Neural progenitor cell (in vitro differentiated cells): ENCODE measurements at places on chromosomes 4 and X. TPM values are rescaled to one million over a fixed set of nuclear protein-coding genes. Genes with fewer than 3 reads are reported as not detected.

DNA sequence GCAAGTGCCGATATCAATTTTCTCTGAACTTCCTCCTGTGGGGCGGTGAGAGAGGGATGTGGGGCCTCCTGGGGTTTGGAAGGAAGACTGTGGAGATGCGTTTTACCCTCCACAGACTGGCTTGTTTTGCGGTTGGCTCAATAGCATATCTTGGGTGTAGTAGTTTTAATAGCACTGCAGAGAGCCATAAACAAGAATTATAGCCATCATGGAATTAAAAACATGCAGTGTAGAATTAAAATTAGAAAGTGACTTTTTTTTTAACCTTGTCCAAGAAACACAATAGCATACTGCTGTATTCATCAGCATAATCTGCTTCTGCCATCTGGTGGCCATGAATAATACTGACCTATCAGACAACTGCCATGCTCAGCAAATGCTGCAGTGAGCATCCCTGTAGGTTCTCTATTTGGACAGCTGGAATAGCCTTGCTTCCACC lies 47.3 kb upstream of the SCML1 start:
- DNase-seq: peak; percentile 72

DNA sequence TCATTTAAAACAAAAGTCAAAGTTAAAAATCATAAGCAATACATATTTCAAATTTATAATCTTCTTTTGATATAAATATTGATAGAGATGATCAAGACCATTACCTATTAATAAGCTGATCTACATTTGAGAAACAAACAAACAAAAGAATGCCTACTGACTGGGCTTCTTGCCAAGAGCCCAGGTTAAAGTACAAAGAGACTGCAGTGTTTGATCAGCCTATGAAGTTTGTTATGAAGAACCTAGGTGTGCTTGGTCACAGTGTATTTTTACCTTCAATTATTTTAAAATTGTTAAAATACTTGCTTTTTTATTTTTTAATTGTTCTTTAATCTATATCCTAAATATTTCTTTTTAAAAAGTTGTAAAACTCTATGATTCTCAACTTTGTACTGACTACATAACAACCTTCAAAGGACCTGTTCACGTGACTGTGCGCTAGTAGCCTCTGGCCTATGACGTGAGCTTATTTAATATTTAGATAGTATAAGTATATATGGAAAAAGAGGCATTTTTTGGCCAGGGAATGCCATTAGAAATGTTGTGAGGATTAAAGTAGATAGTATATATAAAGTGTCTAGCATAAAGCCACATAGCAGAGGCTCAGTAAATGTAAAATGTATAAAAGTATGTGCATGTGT lies 11.4 kb upstream of the SLC39A8 start:
- DNase-seq: no peak

DNA sequence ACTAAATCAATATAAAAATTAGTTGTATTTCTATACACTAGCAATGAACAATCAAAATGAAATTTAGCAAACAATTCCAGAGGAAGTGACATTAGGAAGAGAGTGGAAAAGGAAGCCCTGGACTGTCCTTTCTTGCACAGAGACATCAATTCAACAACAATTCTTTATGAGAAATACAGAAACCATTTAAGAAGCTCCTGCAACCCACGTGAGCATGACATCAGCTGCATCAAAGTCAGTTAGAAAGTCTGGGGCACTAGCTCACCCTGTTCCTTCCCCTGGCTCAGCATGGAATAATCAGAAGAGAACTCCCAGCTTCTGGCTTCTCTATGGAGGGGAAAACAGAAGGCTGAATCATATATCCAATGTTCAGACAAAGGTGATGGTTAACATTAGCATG lies 48.6 kb upstream of the STARD8 start:
- no peak for DNase-seq

- DNase-seq: no peak
These were observed 204.7 kb downstream of the SLIT2 start for GRCh38 chr4:20456407-20456806.

- no peak for DNase-seq
These were observed 108.2 kb upstream of the PACRGL start for GRCh38 chr4:20592013-20592412.

GRCh38 chr4:148141501-148141900 lies 300.7 kb downstream of the NR3C2 start:
- no peak for DNase-seq

PTTG2 gene
- not detected in 2 replicates for total RNA-seq

DNA sequence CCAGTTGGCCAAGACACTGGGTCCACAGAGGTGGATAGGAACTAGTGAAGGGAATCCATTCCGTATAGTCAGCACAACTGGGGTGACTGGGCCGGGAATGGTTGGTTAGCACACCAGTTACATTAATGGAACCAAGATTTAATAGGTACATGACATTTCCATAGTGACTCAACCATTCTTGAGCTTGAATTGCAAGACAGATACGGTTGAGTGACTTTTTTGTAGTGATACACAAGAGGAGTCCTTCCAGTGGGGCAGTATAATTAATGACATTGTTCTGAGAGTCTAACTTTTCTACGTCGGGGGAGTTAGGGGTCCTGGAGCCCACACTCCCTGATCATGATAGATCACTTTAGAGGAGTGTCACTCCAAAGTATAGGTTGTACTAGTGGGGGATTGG lies 211.6 kb upstream of the CXCL13 start:
- no peak for DNase-seq

DNA sequence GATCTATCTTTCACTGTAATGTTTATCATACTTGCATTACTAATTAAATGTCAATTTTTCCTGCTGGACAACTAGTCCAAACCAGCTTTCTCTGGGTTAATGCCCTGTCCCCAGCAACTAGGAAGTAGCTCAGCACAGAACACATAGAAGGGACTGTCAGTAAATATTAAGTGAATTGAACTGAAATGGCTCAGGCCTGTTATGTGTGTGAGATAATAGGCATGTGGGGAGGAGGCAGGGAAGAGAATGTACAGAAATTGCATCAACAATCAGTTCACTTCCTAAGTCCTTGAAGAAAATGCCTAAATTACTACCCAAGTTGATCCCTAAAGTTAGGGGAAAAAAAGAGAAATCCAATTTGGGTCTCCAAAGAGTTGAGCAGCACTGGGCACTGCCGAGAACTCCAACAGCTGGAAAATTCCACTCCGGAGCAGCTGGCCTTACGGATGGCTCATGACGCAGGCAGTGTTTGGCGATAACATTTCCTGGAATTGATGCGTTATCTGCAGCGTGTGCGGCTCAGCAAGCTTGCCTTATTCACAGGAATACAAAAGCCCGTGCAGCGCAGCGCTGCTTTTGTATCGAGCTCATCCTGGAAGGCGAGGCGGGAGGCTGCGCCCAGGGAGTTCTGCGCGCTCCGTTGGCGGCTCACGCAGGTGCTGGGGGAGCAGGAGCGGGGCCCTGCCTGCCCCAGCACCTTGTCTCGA lies 297.3 kb upstream of the LCORL start:
- DNase-seq: peak; percentile 15

ADH1B gene
- total RNA-seq: not detected in 2 replicates

NPY1R gene
- 4.6 and 7.9 TPM in 2 replicates for total RNA-seq

DNA sequence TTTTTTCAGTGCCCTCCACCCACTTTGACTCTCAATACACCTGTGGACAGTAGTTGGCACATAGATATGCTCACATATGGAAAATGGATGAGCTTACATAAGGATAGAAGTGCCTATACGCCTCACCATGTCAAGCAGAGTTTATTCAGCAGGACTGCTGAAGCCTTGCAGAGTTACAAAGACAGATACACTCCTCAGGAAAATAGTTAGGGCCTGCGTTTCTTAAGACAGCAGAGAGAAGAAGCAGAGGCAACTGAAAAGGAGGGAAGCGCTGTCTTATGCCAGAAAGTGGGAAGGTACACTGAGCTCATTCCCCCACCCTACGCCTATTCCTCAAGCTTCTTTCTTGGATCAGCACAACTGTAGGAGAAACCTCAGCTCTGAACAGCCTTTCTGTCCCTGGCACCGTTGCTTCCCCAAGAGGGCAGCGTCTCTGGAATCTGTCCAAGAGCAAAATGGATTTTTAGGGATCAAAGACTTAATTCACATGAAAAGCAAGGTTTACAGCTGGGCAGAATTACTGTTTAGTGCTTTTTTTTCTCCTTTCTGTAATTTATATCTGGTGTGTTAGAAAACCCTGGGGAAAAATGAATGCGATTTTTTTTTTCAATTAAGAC lies 37.3 kb upstream of the MBTPS2 start:
- DNase-seq: no peak

DNA sequence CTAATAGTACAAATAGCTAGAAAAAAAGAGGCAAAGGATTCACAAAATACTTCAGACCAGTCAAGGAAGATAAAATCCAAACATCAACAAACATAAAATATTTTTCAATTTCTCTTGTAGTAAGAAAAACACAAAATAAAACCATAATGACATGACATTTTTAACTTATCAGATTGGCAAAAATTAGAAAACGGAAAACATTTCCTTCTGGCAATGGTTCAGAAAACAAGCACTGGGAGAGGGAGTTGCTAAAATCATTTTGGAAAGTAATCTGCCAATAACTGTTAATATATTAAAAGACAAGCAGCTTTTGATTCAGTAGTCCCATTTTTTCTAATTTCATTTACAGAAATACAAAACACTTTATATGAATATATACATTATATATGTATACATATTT lies 26.1 kb downstream of the TKTL2 start:
- no peak for DNase-seq

- no peak for DNase-seq
These were observed 21.5 kb downstream of the WDFY3 start for GRCh38 chr4:84944947-84945346.

DNA sequence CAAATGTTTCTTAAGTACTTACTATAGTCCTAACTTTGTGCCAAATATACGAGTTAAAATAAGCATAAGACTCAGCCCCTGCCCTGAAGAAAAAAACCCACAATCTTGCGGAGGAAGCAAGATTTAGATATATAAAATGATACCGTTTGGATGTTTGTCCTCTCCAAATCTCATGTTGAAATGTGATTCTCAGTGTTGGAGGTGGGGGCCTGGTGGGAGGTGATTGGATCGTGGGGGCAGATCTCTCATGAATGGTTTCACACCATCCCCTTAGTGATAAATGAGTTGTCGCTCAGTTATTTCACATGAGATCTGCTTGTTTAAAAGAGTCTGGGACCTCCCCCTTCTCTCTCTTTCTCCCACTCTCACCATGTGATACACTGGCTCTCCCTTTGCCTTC lies 28.7 kb downstream of the EFHC2 start:
- no peak for DNase-seq

DNA sequence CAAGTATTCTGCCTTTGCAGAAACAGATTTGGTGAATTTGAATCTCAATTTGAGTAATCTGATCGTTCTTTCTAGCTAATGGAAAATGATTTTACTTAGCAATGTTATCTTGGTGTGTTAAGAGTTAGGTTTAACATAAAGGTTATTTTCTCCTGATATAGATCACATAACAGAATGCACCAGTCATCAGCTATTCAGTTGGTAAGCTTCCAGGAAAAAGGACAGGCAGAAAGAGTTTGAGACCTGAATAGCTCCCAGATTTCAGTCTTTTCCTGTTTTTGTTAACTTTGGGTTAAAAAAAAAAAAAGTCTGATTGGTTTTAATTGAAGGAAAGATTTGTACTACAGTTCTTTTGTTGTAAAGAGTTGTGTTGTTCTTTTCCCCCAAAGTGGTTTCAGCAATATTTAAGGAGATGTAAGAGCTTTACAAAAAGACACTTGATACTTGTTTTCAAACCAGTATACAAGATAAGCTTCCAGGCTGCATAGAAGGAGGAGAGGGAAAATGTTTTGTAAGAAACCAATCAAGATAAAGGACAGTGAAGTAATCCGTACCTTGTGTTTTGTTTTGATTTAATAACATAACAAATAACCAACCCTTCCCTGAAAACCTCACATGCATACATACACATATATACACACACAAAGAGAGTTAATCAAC lies 15.3 kb downstream of the PLP1 start:
- DNase-seq: no peak

HPGDS gene
- not detected in 2 replicates for total RNA-seq

GRCh38 chr4:8547108-8547911 lies 32.9 kb upstream of the GPR78 start:
- peak; percentile 56 for DNase-seq
